Stimulated activated CD8-positive, alpha-beta memory T cell treated with anti-CD3 and anti-CD28 coated beads, Interleukin-15, amount 100 ng/mL, for 24 hours (primary cell): ENCODE measurements at places on chromosomes 12 and 14.

GRCh38 chr12:115443351-115443938 lies 759.5 kb upstream of the TBX3 start:
- DNase-seq, result no peak

GRCh38 chr14:79581912-79582576 lies 629.3 kb downstream of the DIO2 start:
- DNase-seq, result no peak

GRCh38 chr14:99880651-99881420 lies 87.6 kb downstream of the EML1 start:
- DNase-seq, result no peak

DNA sequence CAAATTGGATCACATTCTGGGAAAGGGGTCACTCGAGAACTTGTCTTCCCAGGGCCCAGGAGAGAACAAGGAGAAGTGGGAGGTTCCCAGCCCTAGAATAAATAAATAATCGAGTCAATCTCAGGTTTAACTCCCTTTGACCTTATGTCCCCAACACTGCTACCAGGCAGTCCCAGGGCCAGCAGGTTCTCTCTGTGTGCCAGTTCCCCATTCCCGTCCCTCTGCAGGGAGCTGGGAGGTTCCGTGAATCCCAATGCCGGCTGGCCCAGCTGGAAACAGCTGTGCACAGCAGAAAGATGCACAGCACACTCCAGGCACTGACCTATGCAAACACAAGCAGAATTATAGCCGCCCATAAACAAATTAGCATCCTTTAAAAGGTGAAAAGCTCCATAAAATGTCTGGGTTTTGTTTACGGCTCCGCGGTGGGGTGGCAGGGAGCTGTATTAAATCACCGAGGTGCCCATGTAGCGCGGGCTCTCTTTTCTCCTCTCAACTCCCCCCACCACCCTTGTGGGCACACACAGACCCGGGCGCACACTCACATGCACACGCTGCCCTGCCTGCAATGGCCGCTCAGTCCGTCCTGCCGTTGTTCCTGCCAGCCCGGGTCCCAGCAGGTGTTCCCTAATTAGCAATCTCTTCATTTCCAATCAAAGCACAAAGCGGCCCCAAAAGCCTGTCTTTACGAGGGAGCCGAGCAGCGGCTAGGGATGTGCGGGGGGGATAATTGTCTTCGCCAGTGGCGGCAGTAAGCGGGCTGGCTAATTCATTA lies 46.6 kb upstream of the ESRRB start:
- DNase-seq, result no peak

GRCh38 chr12:49892084-49892731 lies 11.5 kb downstream of the FAIM2 start:
- DNase-seq, result no peak

GRCh38 chr12:132554845-132555630 lies 55.3 kb downstream of the LRCOL1 start:
- no peak for DNase-seq

GRCh38 chr14:70776197-70776596 lies 33.1 kb downstream of the MAP3K9 start:
- no peak for DNase-seq
